ENCODE measurements at places on chromosomes 5 and 9. TPM values are rescaled to one million over a fixed set of nuclear protein-coding genes. Genes with fewer than 3 reads are reported as not detected.

- H3K4me3 ChIP-seq = no peak overlapping the region
- no peaks in the 10 kb centered on the region for H3K27me3 ChIP-seq
These were observed 11.8 kb upstream of the ACTBL2 start for GRCh38 chr5:57494104-57495098.

GRCh38 chr5:157959370-157959769 lies 100.4 kb upstream of the CLINT1 start:
- no peak overlapping the region for H3K27ac ChIP-seq
- H3K4me3 ChIP-seq = no peak overlapping the region
- H3K36me3 ChIP-seq = no peaks in the 10 kb centered on the region
- DNase-seq = no peak

GRCh38 chr5:94250985-94251384 lies 367.4 kb downstream of the KIAA0825 start:
- H3K27me3 ChIP-seq = no peaks in the 10 kb centered on the region
- no peaks in the 10 kb centered on the region for H3K36me3 ChIP-seq
- H3K27ac ChIP-seq = no peak overlapping the region
- no peak overlapping the region for H3K4me3 ChIP-seq
- H3K4me1 ChIP-seq = no peaks in the 10 kb centered on the region
- DNase-seq = no peak

DNA sequence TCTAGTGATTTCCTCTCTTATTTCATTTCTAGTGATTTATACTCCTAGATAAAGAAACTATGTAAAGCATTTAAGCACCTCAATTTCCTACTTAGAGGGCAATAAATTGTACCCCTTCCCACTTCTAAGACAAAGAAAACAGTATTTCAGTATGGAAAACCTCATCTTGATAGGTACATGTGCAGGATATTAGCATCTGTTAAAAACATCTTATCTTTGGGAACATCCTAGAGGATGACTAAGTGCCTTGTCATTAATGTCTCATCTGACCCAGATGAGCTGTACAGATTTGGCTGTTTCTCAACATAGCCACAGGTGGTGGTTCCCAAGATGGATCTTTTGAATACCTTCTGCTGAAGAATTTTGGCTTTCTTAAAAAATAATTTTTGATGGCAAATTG lies 5.7 kb downstream of the MEGF10 start:
- H3K4me1 ChIP-seq = peaks cover 1% of the 10 kb centered on the region
- H3K4me3 ChIP-seq = no peak overlapping the region
- H3K27me3 ChIP-seq = no peaks in the 10 kb centered on the region
- no peak overlapping the region for H3K27ac ChIP-seq

DNA sequence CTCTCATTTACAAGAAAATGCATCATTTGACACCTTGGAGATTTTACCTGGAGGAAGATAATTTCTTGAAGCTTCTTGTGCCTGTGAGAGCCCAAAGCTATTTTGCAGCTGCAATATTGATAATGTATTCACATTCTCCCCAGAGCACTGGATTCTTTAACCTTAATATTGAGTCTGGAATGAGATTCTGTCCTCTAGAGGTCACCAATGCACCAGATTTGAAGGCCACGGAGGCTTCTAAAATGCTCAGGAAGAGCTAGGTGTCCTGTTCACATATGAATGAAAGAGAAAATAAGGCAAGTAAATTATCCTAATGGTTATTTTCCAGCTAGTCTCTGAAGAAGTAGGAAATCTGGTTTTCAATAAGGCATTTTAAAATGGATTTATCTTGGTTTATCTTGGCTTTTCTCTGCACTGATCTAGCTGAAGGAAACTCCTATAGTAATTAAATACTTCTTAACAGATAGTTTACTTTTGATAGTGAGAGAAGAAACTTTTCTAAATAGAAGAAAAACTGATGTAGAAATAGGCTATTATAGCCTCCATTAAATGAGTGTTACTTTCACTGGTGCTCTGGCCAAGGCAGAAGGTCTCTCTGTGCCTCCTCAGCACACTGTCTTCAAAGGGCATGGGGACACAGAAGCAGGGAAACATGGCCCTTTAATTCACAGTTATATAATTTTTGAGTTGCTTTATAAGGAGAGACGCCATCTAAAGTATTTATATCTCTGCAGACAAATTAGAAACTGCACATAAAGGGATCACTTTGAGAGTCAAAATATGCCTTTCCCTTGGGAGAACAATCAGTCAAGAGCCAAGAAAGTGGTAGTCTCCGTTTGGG lies 297.0 kb upstream of the ACTBL2 start:
- no peaks in the 10 kb centered on the region for H3K36me3 ChIP-seq
- no peak overlapping the region for H3K27ac ChIP-seq
- no peak overlapping the region for H3K4me3 ChIP-seq
- H3K27me3 ChIP-seq = no peaks in the 10 kb centered on the region
- H3K4me1 ChIP-seq = peaks cover 3% of the 10 kb centered on the region

DNA sequence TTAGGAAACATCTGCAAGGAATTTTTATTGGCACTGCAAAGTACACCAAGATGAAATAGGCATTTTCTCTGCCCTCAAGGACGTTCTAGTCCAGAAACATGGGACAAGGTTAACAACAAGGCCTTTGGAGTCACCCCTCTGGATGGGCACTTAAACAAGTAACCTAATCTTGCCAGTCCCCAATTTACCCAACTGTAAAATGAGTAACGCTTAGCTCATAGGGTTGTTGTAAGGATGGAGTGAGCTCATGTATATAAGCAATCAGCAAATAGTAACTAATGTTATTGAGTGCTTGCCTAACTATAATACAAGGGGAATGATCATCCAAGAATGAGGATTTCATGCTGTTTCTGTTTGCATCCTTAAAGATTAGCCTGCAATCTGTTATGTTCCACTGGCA lies 189.3 kb downstream of the PAPPA start:
- no peak overlapping the region for H3K27ac ChIP-seq
- DNase-seq = no peak
- no peaks in the 10 kb centered on the region for H3K27me3 ChIP-seq
- no peaks in the 10 kb centered on the region for H3K36me3 ChIP-seq
- no peak overlapping the region for H3K4me3 ChIP-seq

GRCh38 chr5:106376522-106376921 lies 1294.2 kb downstream of the EFNA5 start:
- H3K36me3 ChIP-seq = no peaks in the 10 kb centered on the region
- H3K4me1 ChIP-seq = no peaks in the 10 kb centered on the region
- no peak for DNase-seq
- no peaks in the 10 kb centered on the region for H3K27me3 ChIP-seq

GRCh38 chr9:92600462-92601261 lies 64.9 kb upstream of the ECM2 start:
- no peak overlapping the region for H3K4me3 ChIP-seq
- no peaks in the 10 kb centered on the region for H3K36me3 ChIP-seq
- no peaks in the 10 kb centered on the region for H3K27me3 ChIP-seq
- peaks cover 12% of the 10 kb centered on the region for H3K4me1 ChIP-seq
- H3K27ac ChIP-seq = no peak overlapping the region

DNA sequence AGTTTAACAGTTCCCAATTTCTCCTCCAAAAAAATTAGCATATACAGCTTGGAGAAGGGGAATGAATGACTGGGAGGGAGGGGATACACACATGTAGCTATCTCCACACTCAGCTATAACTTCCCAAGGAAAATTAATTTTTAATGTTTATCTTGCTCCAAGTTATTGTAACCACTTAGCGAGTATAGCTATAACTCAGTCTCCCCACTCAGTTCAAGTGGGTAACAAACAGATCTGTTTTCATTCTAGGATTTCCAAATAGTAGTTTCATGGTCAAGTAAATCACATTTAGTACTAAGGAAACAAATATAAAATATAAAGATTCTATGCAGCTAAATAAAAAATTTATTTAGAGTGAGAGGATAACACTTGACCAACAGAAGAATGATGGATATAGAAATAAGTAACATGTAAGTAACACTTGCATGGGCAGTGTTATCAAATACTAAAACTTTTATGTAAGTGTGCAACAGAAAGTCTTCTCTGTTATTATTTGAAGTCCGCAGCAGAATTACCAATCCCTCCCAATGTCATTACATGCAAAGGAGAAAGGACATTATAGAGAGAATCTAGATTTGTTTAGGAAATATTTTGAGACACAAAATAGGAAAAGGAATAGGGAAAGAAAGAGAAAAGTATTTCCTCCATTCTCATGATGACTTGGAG lies 10.2 kb upstream of the NFIB start:
- H3K36me3 ChIP-seq = no peaks in the 10 kb centered on the region
- H3K27me3 ChIP-seq = no peaks in the 10 kb centered on the region
- no peak overlapping the region for H3K4me3 ChIP-seq

- H3K27me3 ChIP-seq = no peaks in the 10 kb centered on the region
- DNase-seq = peak; percentile 27
- no peaks in the 10 kb centered on the region for H3K36me3 ChIP-seq
- peaks cover 1% of the 10 kb centered on the region for H3K4me1 ChIP-seq
- no peak overlapping the region for H3K27ac ChIP-seq
- H3K4me3 ChIP-seq = no peak overlapping the region
These were observed 69.3 kb downstream of the SNX30 start for GRCh38 chr9:112819635-112820496.

DNA sequence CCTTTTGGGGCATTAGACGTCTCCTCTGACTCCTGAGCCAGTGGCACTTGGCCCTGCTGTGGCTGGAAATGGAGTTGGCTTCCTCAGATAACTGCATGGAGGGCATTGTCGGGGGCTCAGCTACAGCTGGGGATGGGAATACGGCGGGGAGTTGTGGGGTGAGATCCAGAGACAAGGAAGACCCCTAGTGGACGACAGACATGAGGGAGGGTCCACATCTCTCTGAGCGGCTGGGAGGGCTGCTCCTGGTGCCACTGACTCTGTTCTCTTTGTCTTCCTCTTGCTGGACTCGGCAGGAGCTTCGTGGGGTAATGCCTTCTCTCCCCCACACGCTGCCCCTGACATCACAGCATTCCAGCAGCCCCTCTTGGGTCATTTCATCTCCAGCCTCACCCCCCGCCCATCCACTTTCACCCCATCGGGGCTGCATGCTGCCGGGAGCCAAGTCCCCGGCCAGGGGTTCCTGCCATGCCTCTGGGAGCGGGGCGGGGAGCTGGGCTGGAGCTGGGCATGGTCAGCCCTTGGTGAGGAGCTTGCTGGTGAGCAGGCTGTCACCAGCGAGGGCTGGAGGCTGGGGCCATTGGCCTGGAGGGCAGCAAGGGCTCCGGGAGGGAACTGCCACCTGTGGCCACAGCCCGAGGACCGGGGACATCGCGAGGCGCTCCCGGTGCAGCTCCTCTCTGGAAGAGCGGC lies 172.3 kb downstream of the CACNA1B start:
- DNase-seq = no peak
- H3K27me3 ChIP-seq = no peaks in the 10 kb centered on the region
- no peak overlapping the region for H3K4me3 ChIP-seq
- no peaks in the 10 kb centered on the region for H3K36me3 ChIP-seq
- H3K27ac ChIP-seq = no peak overlapping the region

DNA sequence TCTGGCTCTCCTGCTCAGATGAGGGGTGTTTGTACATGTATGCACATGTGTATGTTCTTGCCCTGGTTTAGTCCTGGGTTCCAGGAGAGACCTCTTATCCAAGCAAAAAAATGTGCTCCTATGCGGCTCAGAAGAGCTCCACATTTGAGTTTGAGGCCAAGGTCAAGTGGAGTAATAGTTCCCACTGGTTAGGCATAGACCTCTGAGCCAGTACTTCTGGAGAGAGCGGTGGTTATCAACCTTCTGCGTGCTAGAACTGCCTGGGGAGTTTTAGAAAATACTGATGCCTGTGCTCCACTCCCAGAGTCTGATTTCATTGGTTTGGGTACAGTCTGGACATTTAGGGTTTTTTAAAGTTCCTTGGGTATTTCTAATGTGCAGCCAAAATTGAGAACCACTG lies 51.5 kb downstream of the LIX1 start:
- H3K4me3 ChIP-seq = no peak overlapping the region
- no peaks in the 10 kb centered on the region for H3K36me3 ChIP-seq
- no peaks in the 10 kb centered on the region for H3K4me1 ChIP-seq
- DNase-seq = no peak

- no peak overlapping the region for H3K27ac ChIP-seq
- H3K4me3 ChIP-seq = no peak overlapping the region
- no peaks in the 10 kb centered on the region for H3K4me1 ChIP-seq
These were observed 99.5 kb downstream of the PAX5 start for GRCh38 chr9:36934478-36935065.

GRCh38 chr9:96854651-96855273 lies 448 bp upstream of the ZNF782 start:
- no peaks in the 10 kb centered on the region for H3K27me3 ChIP-seq
- DNase-seq = peak; percentile 31
- no peaks in the 10 kb centered on the region for H3K36me3 ChIP-seq
- H3K4me3 ChIP-seq = peak overlapping the region; percentile 66
- H3K27ac ChIP-seq = no peak overlapping the region

DNA sequence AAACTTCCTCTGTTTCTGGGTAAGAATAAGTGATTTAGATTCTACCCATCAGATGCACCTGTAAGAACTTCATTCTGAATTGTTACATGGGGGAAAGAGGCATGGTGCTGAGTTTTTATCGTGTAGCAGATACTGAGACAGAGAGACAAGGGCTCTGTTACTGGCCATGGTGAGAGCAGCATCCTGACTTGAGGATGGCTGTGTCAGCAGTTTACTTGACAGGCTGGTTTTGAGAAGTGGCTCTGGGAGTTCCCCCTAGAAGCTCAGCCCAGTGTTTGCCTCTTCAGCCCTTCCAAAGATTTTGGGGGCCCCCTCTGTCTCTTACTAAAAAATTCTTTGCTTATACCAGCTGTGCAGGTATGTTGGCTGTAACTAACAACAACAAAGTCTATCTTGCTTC lies 510.5 kb downstream of the LRRC70 start:
- no peak for DNase-seq
- H3K4me1 ChIP-seq = peaks cover 5% of the 10 kb centered on the region
- H3K4me3 ChIP-seq = no peak overlapping the region
- no peaks in the 10 kb centered on the region for H3K36me3 ChIP-seq

- H3K4me1 ChIP-seq = no peaks in the 10 kb centered on the region
- H3K4me3 ChIP-seq = no peak overlapping the region
- H3K36me3 ChIP-seq = no peaks in the 10 kb centered on the region
- no peak overlapping the region for H3K27ac ChIP-seq
- no peaks in the 10 kb centered on the region for H3K27me3 ChIP-seq
These were observed 65.3 kb downstream of the GADD45G start for GRCh38 chr9:89670114-89670513.

GRCh38 chr9:7403028-7403389 lies 396.6 kb downstream of the DMAC1 start:
- no peaks in the 10 kb centered on the region for H3K36me3 ChIP-seq
- H3K4me3 ChIP-seq = no peak overlapping the region
- H3K4me1 ChIP-seq = no peaks in the 10 kb centered on the region
- no peak overlapping the region for H3K27ac ChIP-seq
- no peak for DNase-seq

DNA sequence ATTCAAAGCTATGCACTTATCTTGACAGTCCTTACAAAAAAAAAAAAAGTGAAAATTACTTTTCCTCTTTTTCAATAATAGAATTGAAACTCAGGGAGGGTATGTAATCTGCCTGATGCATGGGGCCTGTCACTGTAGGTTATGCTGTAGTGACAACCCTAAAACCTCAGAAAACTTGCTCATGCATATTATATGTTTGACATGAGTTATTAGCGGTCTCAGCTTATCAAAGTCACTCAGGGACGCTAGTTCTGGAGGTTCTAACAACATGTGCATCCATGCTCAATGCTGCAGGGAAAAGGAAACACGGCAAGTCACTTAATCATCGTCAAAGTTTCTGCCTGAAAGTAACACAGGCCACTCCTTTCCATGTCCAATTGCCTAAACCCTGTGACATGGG lies 78.4 kb upstream of the TMEM252 start:
- H3K36me3 ChIP-seq = no peaks in the 10 kb centered on the region
- no peak overlapping the region for H3K27ac ChIP-seq
- H3K27me3 ChIP-seq = no peaks in the 10 kb centered on the region
- H3K4me3 ChIP-seq = no peak overlapping the region

GRXCR2 gene
- total RNA-seq = not detected

SARDH gene
- 2.5 TPM for total RNA-seq

SLC2A8 gene
- 17.8 TPM for total RNA-seq

RNF180 gene
- 21.7 TPM for total RNA-seq

MAST4 gene
- total RNA-seq = 76.4 TPM

CAMK4 gene
- total RNA-seq = 0.74 TPM

CTXN3 gene
- not detected for total RNA-seq

CDH9 gene
- total RNA-seq = not detected

GARIN3 gene
- total RNA-seq = not detected

Measured in ovary (tissue), 10 donors.